Stimulated activated CD4-positive, alpha-beta T cell treated with anti-CD3 and anti-CD28 coated beads, Interleukin-2, amount 100 ng/mL, for 4 hours (primary cell): ENCODE measurements at places on chromosomes 5 and 9.

GRCh38 chr5:143063175-143063970, 293.2 kb downstream of the ARHGAP26 start:
- DNase-seq, result no peak

DNA sequence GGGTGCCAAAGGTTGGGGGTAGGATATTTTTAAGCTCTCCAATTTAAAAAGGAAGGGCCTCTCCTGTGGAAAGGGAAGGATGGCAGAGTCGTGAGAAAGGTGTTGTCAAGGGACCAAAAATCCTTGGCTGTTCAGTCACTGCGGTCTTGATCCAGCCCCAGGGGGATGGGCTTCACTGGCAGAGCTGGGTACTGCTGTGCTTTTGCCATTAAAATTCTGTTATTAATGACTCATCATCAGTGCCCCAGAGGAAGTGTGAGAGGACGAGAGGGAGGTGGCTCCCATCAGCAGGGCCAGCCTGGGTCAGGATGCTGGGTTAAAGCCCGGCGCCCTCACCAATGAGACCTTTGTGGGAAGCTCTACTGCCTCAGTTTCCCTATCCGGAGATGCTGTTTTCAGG, 16.7 kb downstream of the PCDH12 start:
- DNase-seq, result no peak

DNA sequence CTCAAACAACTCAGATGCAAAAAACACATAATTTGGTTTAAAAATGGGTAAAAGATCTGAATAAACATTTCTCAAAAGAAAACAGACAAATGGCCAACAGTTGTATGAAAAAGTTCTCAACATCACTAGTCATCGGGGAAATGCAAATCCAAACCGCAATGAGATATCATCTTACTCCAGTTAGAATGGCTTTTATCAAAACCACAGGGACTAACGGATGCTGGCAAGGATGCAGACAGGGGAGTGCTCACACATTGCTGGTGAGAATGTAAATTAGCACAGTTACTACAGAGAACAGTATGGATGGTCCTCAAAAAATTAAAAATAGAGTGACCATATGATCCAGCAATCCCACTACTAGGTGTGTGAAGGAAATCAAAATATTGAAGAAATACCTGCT, 589.1 kb upstream of the ADAMTS16 start:
- no peak for DNase-seq

DNA sequence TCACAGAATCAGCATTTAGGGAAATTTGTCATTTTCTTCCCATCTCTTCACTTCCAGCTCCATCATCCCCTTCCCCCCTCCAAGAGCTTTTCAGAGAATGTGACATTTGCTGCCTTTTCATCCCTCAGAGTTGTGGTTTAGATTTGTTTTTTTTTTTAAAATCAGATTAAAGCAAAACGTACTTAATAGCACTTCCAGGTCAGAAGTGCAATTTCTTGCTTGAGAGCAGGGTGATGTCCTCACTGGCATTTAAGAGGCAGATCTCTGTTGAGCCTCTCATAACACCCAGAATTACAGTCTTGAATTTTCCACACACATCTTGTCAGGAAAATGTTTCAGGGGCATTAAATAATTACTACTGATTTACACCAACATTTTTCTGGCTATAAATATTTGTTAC, 236.8 kb upstream of the VLDLR start:
- no peak for DNase-seq

GRCh38 chr5:103502662-103503061, 59.9 kb downstream of the NUDT12 start:
- DNase-seq, result no peak

DNA sequence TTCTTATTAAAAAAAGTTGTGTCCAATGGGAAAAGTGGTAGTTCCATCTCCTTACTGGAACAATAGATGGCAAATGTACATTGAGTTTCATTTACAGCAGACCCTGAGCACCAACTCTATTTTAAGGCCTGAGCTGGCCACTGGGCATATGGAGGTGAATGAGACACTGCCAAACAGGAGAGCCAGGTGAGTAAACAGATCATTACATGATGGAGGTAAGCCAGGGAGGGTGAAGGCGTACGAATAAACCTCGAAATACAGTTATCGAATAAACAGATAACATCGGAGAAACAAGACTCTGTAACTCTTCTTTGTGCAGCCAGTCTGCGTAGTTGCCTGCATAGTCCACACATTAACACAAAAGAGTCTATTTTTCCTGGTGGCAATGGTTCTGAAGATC, 446.4 kb upstream of the KLF4 start:
- DNase-seq, result no peak

- no peak for DNase-seq
Measured at GRCh38 chr5:150514708-150515211, 6.8 kb downstream of the NDST1 start.

GRCh38 chr5:19988457-19988856, 457 bp upstream of the CDH18 start:
- no peak for DNase-seq

GRCh38 chr5:176948458-176948857, 49.3 kb upstream of the HK3 start:
- DNase-seq, result no peak

- no peak for DNase-seq
Measured at GRCh38 chr5:61076626-61077025, 85.6 kb downstream of the SMIM15 start.

- no peak for DNase-seq
Measured at GRCh38 chr9:98427491-98427890, 172.0 kb upstream of the TBC1D2 start.

GRCh38 chr5:2370626-2371418, 380.7 kb downstream of the IRX2 start:
- DNase-seq, result no peak

DNA sequence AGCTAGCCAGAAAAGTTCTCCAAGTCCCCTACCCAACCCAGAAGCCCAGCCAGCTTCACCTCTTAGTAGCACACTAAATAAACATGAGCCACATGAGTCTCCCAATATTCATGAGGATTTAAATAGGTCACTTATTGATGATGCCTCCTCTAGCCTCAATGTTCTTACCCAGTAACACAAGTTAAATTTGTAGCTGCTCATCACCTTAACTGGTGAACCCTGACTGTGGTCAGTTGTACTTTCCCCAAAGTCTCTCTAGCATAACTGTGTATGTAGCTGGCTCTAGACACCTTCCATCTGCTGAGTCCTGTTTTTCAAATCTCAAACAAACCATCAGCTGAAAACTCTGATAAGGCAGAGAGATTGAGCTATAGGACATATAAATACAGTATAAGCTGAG, 100.3 kb upstream of the ELAVL2 start:
- DNase-seq, result no peak

DNA sequence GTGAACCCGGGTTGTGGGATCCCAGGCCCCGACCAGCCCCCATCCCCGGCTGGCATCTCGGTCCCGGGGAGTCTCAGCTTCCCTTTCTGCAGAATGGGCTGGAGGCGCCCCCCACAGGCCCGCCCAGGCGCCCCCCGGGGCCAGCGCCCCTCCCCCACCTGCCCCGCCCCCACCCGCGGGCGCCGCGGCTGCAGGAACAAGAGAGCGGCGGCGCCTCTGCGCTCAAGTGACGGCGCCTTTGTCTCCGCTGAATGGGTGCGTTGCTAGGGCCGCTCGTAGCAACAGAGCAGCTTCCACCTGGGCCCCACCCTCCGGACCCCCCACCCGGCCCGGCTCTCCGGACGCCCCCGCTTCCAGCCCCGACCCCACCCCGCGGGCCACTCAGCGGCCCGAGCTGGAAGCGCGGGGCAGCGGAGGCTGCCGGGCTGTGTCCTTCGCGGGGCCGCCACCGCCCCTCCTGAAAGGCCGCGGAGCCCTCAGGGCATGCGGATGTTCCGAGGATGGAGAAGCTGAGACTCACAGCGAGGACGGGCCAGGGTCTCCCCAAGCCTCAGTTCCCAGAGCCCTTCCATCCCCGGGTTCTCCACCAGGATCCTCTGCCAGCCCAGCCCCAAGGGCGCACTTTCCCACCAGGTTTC, 27.5 kb downstream of the ADGRD2 start:
- DNase-seq, result no peak

DNA sequence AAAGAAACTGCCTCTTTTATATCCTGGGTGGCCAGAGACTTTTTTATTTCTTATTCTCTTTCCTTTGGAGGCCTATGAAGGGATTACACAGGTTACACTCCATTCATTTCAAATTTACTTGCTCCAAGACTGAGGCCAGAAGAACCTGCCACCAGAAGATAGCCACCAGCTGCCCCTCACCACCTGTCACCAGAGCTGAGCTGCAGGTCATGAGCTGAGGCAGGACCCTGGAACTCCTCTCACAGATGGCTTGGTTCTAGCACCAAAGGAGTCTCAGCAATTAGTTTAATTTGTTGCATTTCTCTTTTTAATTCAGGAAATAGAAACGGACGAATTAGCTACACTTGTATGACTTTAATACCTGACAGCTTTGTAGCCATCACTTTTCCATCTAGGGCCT, 313.9 kb downstream of the SPOCK1 start:
- no peak for DNase-seq

GRCh38 chr5:172009536-172010270, 3.3 kb upstream of the FBXW11 start:
- no peak for DNase-seq

- DNase-seq, result no peak
Measured at GRCh38 chr9:98896632-98897031, 47.1 kb upstream of the COL15A1 start.

DNA sequence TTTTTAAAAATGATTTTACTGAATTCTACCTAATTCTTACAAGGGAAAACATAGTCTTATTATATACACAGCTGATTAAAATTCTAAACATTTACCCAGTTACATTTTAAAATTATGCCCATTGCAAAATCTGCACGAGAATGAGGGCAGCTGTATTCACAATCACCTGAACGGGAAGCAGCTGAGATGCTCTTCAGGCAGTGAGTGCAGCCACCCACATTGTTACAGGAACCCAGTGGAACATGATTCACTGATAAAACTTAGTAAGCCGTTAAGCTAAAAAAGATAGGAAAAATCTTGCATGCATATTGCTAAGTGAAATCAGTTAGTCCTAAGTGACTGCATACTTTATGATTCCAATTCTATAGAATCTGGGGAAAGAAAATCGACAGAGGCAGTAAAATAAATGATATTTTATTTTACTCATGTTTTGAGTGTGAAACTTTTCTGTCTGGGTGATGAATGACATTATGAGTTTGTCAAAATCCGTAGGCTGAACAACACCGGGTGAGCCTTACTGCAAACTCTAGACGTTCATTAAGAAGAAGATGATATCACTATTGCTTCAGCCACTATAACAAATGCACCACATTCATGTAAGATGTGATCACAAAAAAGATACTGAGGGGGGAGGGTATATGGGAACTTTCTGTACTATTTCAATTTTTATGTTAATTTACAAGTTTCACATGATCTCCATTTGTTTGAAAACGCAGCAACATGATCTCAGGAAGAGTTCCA, 39.1 kb upstream of the FLT4 start:
- peak; percentile 23 for DNase-seq

GRCh38 chr5:10645146-10645545, 81.3 kb downstream of the ANKRD33B start:
- no peak for DNase-seq

DNA sequence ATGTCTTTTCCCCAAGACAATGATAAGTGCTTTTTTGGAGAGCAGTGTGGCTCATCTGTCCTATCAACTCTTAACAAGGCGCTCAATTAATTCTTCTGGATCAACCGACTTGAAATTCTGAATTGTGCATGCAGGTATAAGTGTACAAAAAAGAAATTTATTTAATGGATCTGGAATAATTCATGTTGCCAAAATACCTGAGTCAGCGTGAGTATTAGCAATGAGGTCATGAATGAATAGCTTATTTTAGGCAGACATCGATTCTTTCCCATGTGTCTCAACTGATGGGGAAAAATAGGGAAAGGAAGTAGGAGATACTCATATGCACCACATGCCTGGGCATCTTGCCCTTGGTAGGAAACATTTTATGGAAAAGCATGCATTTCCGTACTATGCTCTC, 68.0 kb downstream of the C6 start:
- DNase-seq, result no peak

DNA sequence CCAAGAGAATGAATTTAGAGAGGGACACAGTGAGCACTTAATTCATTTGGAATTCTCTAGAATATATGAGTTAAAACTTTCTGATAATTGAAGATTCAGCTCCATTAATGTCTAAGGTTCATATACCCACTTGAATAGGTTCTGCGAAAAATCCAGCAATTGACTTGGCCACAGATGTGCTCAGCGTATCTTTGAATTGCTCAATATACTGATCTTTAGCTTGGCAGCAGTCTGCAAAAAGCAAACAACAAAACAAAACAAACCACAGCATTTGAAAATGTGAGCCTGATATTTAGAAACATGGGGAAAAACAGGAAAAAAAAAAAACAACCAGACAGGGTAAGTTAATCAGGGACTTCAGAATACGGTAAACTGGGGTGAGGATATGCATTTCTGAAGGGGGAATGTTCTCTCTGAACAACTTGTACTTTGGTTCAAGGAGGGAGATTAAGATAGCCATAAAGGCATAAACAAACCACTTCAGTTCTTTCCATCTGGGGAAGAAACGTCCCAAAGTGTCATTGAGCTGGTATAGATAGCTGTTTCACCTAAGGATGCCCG, 21.4 kb downstream of the AGXT2 start:
- DNase-seq, result no peak

GRCh38 chr5:170860818-170861666, 776 bp upstream of the RANBP17 start:
- DNase-seq, result no peak

DNA sequence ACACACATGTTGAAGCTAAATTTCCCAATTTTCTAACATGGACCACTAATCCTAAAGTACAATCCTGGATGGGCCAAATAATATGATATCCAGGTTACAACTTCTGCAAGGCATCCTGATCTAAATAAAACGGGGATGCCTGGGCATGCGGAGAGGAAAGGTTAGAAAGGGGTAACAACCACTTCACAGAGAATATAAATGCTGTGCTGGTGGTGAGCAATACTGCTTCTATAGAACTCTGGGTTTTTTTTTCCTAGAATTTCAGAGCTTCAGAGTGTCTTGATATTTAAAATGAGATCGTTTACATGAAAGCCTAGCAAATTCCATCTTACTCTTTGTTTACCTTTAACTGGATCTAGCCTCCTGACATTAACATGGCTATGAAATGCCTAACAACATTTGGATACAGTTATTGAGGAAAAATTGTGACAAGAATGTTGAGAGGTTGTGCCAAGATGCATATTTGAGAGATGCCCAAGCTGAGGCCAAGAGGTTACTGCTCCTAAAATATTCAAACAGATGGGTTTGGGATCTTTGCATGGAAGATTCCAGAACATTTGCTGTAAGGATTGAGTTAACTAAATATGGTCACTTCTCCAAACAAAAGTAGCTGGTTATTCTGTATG, 22.4 kb downstream of the TNFAIP8 start:
- DNase-seq, result no peak

GRCh38 chr5:114123654-114124053, 238.2 kb upstream of the KCNN2 start:
- DNase-seq, result no peak

DNA sequence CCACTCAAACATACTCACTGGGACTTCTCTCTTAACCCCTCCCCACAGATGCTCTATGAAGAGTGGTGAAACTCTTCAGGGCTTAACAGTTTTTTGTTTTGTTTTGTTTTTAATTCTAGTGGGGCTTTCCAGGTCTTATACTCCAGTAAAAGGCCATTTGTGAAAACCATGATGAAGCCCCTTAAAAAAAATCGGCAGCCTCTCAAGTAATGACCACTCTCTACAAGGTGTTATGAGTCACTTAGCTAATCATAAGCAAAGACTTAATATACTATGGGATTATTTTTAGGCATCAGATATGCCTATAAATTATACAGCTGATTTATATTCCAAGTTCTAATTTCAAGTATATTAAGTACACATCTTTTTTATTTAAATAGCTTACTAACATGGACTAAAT, 607.9 kb downstream of the RAB3C start:
- DNase-seq, result no peak
